ENCODE measurements at places on chromosomes 11 and 22.

- DNase-seq, result no peak
Measured at GRCh38 chr22:35335468-35335867, 35.8 kb downstream of the TOM1 start.

- peak; percentile 74 for DNase-seq
Measured at GRCh38 chr11:8225589-8226036, 38.1 kb downstream of the LMO1 start.

GRCh38 chr11:113876074-113876797, 864 bp upstream of the USP28 start:
- DNase-seq, result no peak

DNA sequence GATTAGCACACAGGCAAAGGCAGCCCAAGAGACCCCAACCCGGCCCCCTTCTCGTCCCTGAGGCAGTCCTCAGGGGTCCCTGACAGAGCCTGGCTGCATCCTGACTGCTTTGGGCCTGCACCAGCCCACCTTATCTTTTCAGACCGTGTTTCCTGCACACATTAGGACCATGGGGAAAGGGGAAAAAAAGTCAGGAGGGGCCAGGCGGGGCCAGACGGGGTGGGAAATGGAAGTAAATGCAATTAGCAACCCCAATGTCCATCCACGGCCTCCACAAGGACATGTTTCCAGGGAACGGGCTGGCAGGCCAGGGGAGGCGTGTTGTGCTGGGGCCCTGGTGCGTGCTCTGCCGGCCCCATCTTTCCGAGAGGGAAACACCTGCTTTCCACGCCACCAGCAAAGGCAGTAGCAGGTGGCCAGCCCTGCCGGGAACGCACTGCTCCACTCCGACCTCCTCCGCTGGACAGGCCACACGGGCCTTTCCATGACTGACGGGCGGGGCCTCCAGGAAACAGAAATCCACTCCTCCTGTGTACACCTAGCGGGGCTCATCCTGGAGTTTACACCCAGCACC, 7.4 kb downstream of the EHD1 start:
- no peak for DNase-seq

DNA sequence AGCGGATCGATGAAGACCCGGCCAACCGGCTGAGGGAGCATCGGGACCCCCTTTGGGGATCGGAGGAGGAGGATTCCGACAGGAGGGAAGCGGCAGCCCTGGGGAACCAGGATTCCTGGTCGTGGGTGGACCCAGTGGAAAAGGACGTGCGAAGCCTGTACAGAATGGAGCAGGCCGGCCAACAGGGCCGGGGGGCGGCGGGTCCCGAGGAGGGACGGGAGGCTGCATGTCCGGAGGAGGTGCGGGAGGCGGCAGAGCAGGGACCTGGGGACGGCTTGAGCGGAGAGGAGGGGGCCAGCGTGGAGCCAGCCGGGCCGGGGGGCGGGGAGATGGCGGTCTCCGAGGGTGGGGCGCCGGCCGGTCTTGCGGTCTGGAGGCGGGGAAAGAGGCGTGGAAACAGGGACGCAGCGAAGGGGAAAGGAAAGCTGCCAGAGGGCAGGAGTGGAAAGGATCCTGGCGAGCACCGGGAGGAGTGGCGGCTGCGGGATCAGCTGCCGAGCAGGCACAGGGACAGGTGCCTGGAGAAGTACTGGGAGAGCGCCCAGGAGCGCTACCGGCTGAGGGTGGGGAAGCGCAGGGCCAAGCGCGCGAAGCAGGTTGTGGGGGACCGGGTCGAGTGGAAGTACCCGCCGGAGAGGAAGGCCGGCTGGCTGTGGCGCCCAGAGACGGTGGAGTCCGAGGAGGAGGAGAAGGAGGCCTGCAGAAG, at the start of gene ANO5:
Gene ANO5, plus strand, starts transcription at position 444 of the 706 bp plus-strand sequence. CDS start 408 bp downstream, outside the sequence.
- no peak for DNase-seq

GRCh38 chr11:66328302-66329144, 7.7 kb downstream of the RIN1 start:
- DNase-seq, result peak; percentile 87

GRCh38 chr11:29119116-29119515, 897.7 kb downstream of the KCNA4 start:
- no peak for DNase-seq

DNA sequence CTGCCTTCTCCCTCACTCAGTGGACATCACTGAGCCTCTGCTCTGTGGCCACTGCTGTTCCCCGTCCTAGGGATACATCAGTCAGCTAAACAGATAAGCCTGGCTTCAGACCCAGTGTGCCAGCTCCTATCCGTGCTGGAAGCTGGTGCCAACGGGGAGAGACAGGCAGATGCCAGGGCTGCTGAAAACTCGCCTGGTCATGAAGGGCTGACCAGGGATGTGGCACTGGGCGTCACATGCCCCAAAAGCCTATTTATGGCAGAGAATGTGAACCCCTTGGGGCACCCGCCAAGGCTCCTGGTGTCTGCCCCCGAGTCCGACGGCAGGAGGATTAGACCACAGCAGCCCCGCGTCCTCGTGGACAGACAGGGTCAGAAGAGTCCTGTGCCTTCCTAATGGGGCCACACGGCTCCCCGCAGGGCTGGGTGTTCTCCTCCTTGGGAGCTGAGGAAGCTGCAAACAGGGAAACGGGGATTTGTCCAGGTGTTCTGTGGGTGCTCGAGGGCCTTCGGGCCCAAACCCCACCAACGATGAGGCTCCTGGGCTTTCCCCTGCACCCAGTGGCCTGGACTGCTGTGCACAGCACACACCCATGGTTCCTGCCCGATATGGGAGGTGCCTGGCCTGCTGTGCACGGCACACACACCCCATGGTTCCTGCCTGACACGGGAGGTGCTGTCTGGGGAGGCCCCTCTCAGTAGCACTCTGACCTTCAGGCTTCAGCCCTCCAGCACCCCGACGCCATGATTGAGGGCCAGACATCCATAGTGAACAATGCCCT, 19.9 kb downstream of the ANO1 start:
- DNase-seq, result no peak

GRCh38 chr22:36948273-36949225, 35.1 kb downstream of the CSF2RB start:
- no peak for DNase-seq

DNA sequence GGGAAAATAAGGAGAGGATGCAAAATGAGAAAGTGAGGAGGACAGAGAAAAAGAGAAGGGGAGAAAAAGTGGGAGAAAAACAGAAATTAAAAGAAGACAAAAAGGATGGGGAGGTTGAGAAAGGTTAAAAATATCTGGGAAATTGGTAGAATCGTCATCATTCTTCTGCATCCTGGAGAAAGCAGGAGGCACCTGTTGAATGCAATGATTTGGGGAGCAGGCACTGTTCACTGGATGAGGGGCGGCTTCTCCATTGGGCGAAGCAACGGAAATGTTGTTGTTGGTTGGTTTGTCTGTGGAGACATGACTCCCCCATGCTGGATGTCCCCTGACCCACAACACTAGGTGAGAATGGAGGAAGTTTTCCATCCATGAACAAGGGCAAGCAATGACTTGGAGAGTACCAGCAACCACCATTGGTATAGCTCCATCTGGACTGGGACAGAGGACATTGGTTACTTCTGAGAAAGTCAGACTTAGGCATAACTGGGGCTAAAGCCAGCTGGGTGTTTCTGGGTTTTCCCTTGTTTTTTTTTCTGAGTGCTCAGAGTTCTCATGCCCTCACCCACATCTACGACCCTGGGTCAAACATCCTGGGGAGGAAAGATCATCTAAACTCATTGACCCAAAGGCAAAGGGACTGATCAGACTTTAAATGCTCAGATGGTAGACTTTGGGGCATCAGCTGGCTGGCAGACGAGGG, 11.9 kb upstream of the CD44 start:
- DNase-seq, result no peak

DNA sequence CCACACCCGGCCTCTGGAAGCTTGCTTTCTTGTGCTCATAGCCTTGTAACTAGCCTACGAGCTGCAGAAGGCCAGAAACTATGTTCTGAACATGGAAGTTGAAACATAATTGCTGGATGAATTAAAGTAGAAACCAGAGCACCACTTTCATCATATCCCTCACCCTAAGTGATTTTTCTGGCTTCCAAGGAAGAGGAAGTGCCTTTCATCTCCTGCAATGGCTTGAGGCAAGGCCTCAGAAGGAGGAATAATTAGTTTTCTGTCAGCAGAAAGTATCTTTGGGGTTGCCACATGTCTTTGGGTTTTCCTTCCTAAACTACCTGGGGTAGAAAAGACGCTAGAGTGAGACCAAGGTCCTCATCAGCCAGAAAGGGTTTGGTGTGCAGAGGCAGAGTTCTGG, 14.5 kb downstream of the RPL27A start:
- DNase-seq, result no peak
